ENCODE measurements at places on chromosomes 13 and 19.

GRCh38 chr19:56477429-56478338 is 539 bp upstream of the ZNF667 start:
- DNase-seq: peak; percentile 28

- DNase-seq: no peak
Observed at GRCh38 chr13:88136098-88136790, 465.1 kb downstream of the SLITRK5 start.

DNA sequence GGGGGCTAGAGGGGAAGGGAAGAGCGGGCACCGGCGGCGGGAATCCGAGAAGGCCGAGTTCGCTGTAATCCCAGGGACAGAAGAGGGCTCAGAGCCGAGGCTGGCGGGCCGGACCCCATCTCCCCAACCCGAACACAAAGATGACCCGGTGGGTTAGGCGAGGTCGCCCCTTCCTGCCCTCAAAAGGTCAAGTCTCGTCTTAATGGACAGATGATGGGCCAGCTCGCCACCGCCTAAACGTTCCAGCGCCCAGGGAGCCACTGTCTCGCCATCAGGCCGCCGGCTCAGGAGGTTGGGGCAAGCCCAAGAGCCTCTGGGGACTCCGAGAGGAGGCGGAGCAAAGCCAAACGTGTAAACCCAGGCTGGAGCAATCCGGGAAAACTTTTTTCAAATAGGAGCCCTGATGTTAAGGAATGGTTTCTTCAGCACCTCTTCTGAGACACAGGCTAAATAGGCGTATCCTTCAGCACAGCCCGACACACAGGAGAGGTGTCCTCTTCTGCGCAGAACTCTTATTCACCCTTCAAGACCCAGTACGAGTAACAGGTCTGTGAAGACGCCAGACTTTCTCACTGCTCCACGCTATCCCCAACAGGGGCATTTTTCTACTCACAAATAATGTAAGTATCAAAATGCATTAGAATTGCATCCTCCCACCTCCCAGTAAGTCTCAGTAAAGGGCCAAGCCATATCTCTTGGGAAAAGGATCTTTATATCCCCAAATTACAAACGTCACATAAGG is 6.3 kb upstream of the POU4F1 start:
- no peak for DNase-seq

DNA sequence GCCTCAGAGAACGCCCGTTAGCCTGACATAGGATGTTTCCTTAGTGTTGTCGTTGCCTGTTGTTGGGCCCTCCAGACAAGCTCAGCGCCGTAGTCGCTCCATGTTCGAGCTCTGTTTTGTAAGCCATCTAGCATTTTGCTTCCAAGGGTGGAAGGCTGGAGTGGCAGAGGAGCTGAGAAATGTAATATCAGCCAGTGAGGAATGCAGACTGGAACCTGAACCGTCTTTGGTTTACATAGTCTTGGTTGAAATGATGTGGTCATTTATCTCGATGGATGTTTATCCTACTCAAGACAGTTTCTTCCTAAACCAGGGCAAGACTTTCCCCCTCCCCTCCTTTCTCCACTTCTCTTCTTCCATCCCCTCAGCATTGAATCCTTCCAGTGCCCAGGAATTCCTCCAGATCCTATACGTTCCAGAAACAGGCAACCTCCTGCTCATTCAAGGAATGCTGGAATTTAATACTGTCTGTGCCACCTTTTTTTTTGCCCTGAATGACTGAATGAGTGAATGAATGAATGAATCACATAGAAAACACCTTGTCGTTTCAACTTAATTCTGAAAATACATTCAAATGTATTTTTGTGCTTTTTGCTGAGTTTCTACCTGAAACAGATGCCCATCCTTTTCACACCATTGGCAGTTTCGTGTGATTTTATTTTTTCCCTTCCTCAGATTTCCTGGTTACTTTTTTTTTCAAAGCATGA is 109.5 kb upstream of the MBNL2 start:
- DNase-seq: no peak

GRCh38 chr13:33640832-33641231 is 177.1 kb upstream of the RFC3 start:
- no peak for DNase-seq

DNA sequence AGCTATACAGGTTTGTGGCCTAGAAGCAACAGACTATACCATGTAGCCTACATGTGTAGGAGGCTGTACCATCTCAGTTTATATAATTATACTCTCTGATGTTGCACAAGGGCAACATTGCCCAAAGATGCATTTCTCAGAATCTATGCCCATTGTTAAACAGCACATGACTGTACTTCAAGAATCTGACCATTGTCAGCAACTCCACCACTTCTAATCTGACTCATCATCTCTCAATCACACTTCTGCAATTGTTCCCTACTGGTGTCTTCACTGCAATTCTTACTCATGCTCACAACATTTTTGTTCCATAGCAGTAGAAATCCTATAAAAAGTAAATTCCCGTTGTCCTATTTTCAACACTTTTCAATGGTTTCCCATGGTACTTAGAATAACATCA is 63.9 kb upstream of the ATXN8OS start:
- DNase-seq: no peak

DNA sequence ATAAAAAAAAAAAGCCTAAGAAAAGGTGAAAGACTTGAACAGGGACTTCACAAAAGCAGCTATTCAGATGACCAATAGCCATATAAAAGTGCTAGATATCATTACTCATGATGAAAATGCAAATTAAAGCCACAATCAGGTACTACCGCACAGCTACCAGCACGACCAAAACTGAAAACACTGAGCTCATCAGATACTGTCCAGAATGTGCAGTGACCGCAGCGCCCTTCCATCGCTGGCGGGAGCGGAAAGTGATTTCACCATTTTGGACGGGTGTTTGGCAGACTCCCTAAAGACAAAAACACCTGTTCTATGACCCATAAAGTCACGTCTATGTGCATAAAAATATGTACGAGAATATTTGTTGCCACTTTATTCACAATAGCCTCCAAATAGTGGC is 60.7 kb downstream of the SLC6A16 start:
- no peak for DNase-seq

GRCh38 chr19:39533003-39533512 is 406 bp upstream of the EID2B start:
- DNase-seq: no peak

- DNase-seq: no peak
Observed at GRCh38 chr13:20945952-20946383, 43.4 kb upstream of the XPO4 start.

GRCh38 chr19:39171479-39172465 is 25.0 kb upstream of the NCCRP1 start:
- no peak for DNase-seq

DNA sequence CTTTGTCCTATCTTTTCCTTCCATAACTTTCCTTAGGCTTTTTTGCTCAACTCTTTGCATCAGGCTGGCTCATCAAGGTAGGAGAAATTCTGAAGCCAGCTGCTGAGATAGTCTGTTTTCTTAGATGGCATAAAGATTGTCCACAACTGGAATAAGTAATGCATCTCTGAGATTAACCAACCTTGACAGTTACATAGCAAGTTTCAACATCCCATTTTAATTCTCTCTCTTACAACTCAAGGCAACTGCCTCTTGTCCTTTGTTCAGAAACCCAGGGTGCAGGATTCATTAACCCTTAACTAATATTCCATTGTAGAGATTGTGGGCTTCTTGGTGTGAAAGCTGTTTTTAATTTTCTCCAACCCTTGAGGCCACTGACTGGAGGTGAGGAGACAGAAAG is 239.2 kb downstream of the LACC1 start:
- DNase-seq: no peak

GRCh38 chr19:19461306-19461670 is 54.1 kb downstream of the TSSK6 start:
- DNase-seq: no peak

DNA sequence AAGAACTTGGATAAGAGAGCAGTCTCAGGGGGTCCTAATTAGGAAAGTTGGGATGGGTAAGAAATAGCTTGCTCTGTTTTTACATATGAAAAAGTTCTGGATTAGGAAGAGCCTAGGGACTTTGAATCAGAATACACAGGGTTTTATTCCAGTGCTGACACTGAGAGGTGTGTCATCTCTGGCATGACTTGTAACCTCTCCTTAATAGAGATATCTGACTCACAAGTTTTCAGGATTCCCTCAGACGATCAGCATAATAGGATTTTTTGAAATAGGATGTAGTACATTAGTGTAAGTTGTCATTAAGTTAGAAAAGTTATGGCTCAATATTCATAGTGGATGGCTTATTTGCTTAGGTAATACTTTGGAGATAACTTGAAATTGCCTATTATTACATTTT is 555.2 kb upstream of the MIR17HG start:
- DNase-seq: no peak

- DNase-seq: peak; percentile 61
Observed at GRCh38 chr19:38429055-38429810, 3.2 kb upstream of the RASGRP4 start.

- no peak for DNase-seq
Observed at GRCh38 chr19:33670398-33670797, 48.6 kb downstream of the CHST8 start.
